ENCODE measurements at places on chromosomes 6 and 20.

DNA sequence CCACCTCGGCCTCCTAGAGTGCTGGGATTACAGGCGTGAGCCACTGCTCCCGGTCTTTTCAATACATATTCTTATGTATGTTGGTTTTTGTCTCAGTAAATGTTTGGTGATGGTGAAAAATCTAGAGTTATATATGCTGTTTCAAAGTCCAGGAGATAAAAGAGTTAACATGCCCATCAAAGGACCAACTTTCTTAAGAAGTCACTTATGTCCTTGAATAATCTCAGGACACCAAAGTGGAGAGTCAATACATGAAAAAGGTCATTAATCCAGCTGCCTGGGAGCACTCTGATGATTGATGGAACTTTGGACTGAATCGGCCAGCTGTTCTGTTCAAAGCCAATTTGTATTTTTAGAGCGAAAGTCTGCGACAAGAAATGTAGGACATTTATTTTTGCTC lies 59.8 kb upstream of the HDAC2 start:
- DNase-seq: no peak
- H3K4me1 ChIP-seq: no peaks in the 10 kb centered on the region
- no peaks in the 10 kb centered on the region for H3K27me3 ChIP-seq
- H3K36me3 ChIP-seq: no peaks in the 10 kb centered on the region

DNA sequence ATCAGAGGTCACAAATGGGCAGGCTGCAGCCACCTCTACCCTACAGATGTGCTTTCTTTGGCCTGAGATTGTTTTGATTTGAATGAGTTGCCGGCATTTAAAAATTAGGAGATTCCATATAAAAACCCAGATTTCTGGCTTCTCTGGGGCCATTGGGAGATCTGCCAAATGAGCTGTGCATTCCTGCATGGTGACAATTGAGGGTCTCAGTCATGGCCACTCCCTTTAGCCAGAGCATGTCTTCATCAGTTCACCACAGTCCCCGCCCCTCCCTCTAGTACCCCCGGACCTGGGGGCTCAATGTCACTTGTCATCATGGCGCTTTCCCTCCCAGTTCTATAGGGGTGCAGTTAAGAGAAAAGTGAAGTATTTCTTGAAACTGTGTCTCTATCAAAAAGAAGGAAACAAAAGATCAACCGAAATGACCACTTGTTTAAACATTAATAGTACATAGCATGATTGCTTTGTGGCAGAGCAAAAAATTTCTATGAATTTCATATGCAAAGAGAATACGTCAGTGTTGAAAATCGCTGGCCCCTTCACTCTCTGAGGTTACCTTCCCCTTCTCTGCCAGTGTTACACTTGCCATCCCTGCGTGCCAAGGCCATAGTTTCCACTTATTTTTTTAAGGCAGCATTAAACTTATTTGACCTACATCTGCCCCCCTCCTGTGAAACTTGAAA lies 21.1 kb downstream of the EYA2 start:
- H3K36me3 ChIP-seq: no peaks in the 10 kb centered on the region
- no peak overlapping the region for H3K4me3 ChIP-seq
- H3K27me3 ChIP-seq: peaks cover 3% of the 10 kb centered on the region
- H3K4me1 ChIP-seq: no peaks in the 10 kb centered on the region

- no peak overlapping the region for H3K27ac ChIP-seq
- H3K27me3 ChIP-seq: no peaks in the 10 kb centered on the region
- no peaks in the 10 kb centered on the region for H3K36me3 ChIP-seq
- no peaks in the 10 kb centered on the region for H3K4me1 ChIP-seq
- no peak overlapping the region for H3K4me3 ChIP-seq
Measured at GRCh38 chr6:138509371-138509770, 10.1 kb upstream of the NHSL1 start.

DNA sequence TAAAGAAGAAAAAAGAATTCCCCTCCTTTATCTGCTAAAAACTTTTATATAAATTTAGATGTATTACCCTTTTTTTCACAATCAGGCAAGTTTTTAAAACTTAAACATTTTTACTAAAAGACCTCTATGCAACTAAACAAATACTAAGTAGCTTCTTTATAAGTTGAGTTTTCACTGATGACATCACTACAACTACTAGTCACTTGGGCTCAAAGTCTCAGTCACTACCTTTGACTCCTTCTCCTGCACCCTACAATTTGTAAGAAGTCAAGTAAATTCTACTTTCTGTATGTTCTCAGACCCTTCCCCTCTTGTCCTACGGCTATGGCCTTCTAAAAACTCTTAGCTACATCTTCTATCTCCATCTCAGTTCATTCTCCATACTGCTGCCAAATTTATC lies 11.2 kb downstream of the SUPT3H start:
- H3K36me3 ChIP-seq: no peaks in the 10 kb centered on the region
- no peak for DNase-seq
- H3K27me3 ChIP-seq: no peaks in the 10 kb centered on the region
- H3K4me3 ChIP-seq: no peak overlapping the region

DNA sequence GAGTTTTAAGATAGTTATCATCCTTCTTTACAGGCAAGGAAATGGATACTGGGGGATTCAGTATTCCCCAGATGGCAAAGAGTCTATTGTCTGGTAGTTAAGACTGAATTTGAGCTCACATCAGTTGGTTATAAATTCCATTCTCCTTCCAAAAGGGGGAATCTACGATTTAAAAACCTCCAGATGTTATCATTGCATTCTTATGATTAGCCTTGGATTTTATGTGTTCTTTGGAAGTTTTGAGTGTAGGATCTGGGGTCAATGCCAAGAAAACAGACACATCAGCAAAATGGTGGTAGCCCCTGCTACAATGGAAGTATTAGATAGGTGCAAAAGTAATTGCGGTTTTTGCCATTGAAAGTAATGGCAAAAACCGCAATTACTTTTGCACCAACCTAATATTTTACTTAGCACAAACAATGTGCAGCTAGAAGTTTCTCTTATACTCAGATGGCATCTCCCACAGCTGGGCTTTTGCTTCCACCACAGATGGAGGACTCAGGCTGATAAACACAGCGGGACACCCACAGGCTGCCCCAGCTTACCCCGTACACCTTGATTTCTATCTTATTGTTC lies 168.2 kb upstream of the RIN2 start:
- no peak overlapping the region for H3K27ac ChIP-seq
- H3K27me3 ChIP-seq: peaks cover 10% of the 10 kb centered on the region
- no peaks in the 10 kb centered on the region for H3K36me3 ChIP-seq
- no peaks in the 10 kb centered on the region for H3K4me1 ChIP-seq
- H3K4me3 ChIP-seq: no peak overlapping the region
- no peak for DNase-seq

GRCh38 chr6:19410481-19410880 lies 426.7 kb upstream of the ID4 start:
- H3K27ac ChIP-seq: no peak overlapping the region
- DNase-seq: peak; percentile 33
- no peaks in the 10 kb centered on the region for H3K36me3 ChIP-seq
- no peak overlapping the region for H3K4me3 ChIP-seq
- no peaks in the 10 kb centered on the region for H3K4me1 ChIP-seq

- no peak overlapping the region for H3K4me3 ChIP-seq
- H3K27me3 ChIP-seq: no peaks in the 10 kb centered on the region
- no peaks in the 10 kb centered on the region for H3K36me3 ChIP-seq
Measured at GRCh38 chr20:9660236-9660868, 146.0 kb downstream of the LAMP5 start.

GRCh38 chr20:43563991-43564390 lies 5.2 kb downstream of the SGK2 start:
- H3K27me3 ChIP-seq: no peaks in the 10 kb centered on the region
- DNase-seq: no peak
- no peaks in the 10 kb centered on the region for H3K4me1 ChIP-seq
- no peak overlapping the region for H3K27ac ChIP-seq
- no peak overlapping the region for H3K4me3 ChIP-seq
- H3K36me3 ChIP-seq: no peaks in the 10 kb centered on the region

GRCh38 chr6:168049706-168050224 lies 29.2 kb downstream of the FRMD1 start:
- H3K4me1 ChIP-seq: no peaks in the 10 kb centered on the region
- no peak overlapping the region for H3K4me3 ChIP-seq

GRCh38 chr6:158554611-158555361 lies 5.1 kb upstream of the TMEM181 start:
- no peak for DNase-seq
- no peak overlapping the region for H3K27ac ChIP-seq
- peaks cover 9% of the 10 kb centered on the region for H3K4me1 ChIP-seq
- no peaks in the 10 kb centered on the region for H3K36me3 ChIP-seq
- H3K27me3 ChIP-seq: no peaks in the 10 kb centered on the region

- H3K27ac ChIP-seq: peak overlapping the region; percentile 93
- peak overlapping the region; percentile 53 for H3K4me3 ChIP-seq
- H3K36me3 ChIP-seq: no peaks in the 10 kb centered on the region
Measured at GRCh38 chr20:51563486-51564332, 21.2 kb upstream of the NFATC2 start.

- H3K27me3 ChIP-seq: no peaks in the 10 kb centered on the region
- no peak overlapping the region for H3K4me3 ChIP-seq
- no peak for DNase-seq
- no peak overlapping the region for H3K27ac ChIP-seq
- H3K36me3 ChIP-seq: peaks cover 3% of the 10 kb centered on the region
Measured at GRCh38 chr6:110232450-110232849, 52.2 kb downstream of the CDC40 start.

DNA sequence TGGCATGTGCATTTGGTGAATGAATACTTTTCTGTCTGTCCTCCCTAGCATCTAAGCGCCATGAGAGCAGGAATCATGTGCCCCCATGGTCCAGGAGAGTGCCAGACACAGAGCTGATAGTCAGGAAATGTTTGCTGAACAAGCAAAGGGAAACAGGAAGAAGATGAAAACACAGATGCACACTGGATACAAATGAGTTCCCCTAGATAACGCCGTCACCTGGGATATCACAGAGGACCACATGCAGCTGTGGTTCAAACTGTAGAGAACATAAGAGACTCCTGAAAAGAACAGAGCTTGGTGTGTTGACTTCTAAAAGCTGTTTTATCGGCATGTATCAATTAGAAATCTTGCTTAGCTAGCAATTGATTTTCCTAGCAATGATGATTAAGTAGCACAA lies 293.7 kb downstream of the BTBD3 start:
- H3K4me1 ChIP-seq: no peaks in the 10 kb centered on the region
- H3K27ac ChIP-seq: no peak overlapping the region
- no peak for DNase-seq
- no peaks in the 10 kb centered on the region for H3K36me3 ChIP-seq
- H3K27me3 ChIP-seq: no peaks in the 10 kb centered on the region

GRCh38 chr6:135250234-135250633 lies 69.1 kb downstream of the MYB start:
- no peak overlapping the region for H3K27ac ChIP-seq
- no peak overlapping the region for H3K4me3 ChIP-seq
- no peaks in the 10 kb centered on the region for H3K27me3 ChIP-seq
- no peak for DNase-seq
- H3K4me1 ChIP-seq: no peaks in the 10 kb centered on the region

DNA sequence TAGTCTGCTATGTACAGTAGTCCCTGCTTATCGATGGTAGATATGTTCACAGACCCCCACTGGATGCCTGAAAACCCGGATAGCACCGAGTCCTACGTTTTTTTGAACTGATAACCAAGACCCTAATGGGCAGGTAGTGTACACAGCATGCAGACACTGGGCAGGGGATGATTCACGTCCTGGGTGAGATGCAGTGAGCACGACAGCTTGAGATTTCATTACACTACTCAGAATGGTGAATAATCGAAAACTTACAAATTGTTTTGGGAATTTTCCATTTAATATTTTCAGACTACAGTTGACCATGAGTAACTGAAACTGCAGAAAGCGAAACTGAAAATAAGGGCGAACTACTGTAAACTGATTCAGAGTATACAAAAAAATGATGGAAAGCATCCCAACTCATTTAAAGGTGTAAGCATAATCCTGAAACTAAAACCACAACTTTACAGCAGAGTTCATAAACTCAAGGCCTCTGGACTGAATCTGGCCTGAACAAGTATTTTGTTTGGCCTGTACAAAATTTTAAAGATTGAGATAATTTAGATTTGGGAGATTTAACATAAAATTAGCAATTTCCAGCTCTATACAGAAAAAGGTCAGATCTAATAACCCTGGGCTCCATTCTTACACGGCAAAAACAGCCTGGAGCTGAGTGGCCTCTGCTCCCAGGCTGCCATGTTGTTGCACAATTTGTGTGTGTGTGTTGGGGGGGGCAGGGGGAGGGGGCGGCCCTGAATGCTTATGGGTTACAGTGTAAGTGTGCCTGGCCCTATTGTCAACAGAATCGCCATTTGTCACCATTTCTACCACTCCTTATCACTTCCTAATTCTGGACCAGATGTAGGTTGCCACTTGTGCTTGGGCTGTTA lies 34.9 kb downstream of the RNF24 start:
- H3K4me1 ChIP-seq: peaks cover 9% of the 10 kb centered on the region
- no peaks in the 10 kb centered on the region for H3K36me3 ChIP-seq
- H3K27ac ChIP-seq: peak overlapping the region; percentile 86

GRCh38 chr6:33126101-33126714 lies 50.4 kb downstream of the HLA-DPB1 start:
- DNase-seq: no peak
- no peak overlapping the region for H3K4me3 ChIP-seq
- H3K27ac ChIP-seq: no peak overlapping the region
- peaks cover 5% of the 10 kb centered on the region for H3K27me3 ChIP-seq

GRCh38 chr6:148635070-148635743 lies 111.6 kb upstream of the UST start:
- H3K4me3 ChIP-seq: no peak overlapping the region
- DNase-seq: no peak
- no peaks in the 10 kb centered on the region for H3K4me1 ChIP-seq
- H3K36me3 ChIP-seq: no peaks in the 10 kb centered on the region

DNA sequence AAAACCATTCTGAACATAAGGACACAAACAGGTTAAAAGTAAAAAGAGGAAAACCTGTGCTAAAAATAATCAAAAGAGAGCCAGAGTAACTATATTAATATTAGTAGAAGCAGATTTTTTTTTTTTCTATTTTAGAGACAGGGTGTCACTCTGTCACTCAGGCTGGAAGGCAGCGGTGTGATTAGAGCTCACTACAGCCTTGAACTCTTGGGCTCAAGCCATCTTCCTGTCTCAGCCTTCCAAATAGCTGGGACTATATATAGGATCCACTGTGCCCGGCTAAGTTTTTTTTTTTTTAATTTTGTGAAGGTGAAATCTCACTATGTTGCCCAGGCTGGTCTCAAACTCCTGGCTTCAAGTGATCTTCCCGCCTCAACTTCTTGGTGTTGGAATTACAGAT lies 33.4 kb upstream of the PLN start:
- no peaks in the 10 kb centered on the region for H3K4me1 ChIP-seq
- no peak for DNase-seq
- no peaks in the 10 kb centered on the region for H3K36me3 ChIP-seq

- H3K36me3 ChIP-seq: no peaks in the 10 kb centered on the region
- DNase-seq: no peak
- no peak overlapping the region for H3K4me3 ChIP-seq
- H3K27me3 ChIP-seq: no peaks in the 10 kb centered on the region
- H3K4me1 ChIP-seq: no peaks in the 10 kb centered on the region
- no peak overlapping the region for H3K27ac ChIP-seq
Measured at GRCh38 chr6:136963259-136963658, 41.2 kb downstream of the SLC35D3 start.

- H3K27me3 ChIP-seq: no peaks in the 10 kb centered on the region
- no peaks in the 10 kb centered on the region for H3K4me1 ChIP-seq
- no peak for DNase-seq
- no peak overlapping the region for H3K27ac ChIP-seq
Measured at GRCh38 chr6:161544801-161545480, 271.1 kb upstream of the AGPAT4 start.

GRCh38 chr6:126063512-126064146 lies 77.3 kb downstream of the TRMT11 start:
- no peak for DNase-seq
- H3K4me1 ChIP-seq: no peaks in the 10 kb centered on the region
- H3K27me3 ChIP-seq: no peaks in the 10 kb centered on the region

All from Panc1 (cell line).